ENCODE measurements at places on chromosomes 11 and 22. TPM values are rescaled to one million over a fixed set of nuclear protein-coding genes. Genes with fewer than 3 reads are reported as not detected.
A peak's percentile ranks its signal among the peaks of the same experiment; 100 is the strongest.

- DNase-seq = no peak
- no peak overlapping the region for H3K4me3 ChIP-seq
- H3K27ac ChIP-seq = peak overlapping the region; percentile 39
- peaks cover 61% of the 10 kb centered on the region for H3K36me3 ChIP-seq
- H3K27me3 ChIP-seq = no peaks in the 10 kb centered on the region
Observed at GRCh38 chr11:9138612-9139579, 47.5 kb upstream of the SCUBE2 start.

DNA sequence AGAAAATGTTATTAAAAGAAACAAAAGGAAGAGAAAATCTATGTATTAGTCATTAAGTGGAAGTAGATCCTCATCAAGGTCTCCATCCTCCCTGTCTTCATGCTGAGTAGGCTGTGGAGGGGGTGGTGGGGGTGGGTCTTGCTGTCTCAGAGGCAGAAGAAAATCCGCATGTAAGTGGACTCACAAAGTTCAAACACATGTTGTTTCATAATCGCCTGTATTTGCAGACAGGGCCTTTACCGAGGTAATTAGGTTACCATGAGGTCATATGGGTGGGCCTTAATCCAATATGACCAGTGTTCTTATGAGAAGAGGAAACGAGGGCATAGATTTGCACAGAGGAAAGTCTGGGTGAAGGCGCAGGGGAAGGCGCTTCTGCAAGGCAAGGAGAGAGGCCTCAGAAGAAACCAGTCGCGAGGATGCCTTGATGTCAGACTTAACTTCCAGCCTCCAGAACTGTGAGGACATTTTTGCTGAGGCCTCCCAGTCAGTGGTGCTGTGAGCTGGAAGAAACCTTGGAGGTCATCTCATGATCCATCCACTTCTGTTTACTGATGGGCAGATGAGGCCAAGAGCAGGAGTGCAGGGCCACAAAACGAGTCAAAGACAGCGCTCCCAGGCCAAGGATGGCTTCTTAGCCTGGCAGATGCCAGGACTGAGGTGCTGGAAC is 49.3 kb upstream of the THY1 start:
- H3K4me3 ChIP-seq = no peak overlapping the region
- H3K4me1 ChIP-seq = no peaks in the 10 kb centered on the region
- H3K27ac ChIP-seq = no peak overlapping the region
- no peak for DNase-seq
- H3K36me3 ChIP-seq = no peaks in the 10 kb centered on the region

GRCh38 chr11:116732271-116733042 is 40.3 kb downstream of the BUD13 start:
- DNase-seq = peak; percentile 68
- H3K4me3 ChIP-seq = no peak overlapping the region
- H3K4me1 ChIP-seq = no peaks in the 10 kb centered on the region
- H3K27me3 ChIP-seq = peaks cover 14% of the 10 kb centered on the region
- H3K36me3 ChIP-seq = no peaks in the 10 kb centered on the region

- no peak for DNase-seq
- no peaks in the 10 kb centered on the region for H3K4me1 ChIP-seq
- no peak overlapping the region for H3K4me3 ChIP-seq
- H3K36me3 ChIP-seq = no peaks in the 10 kb centered on the region
- no peak overlapping the region for H3K27ac ChIP-seq
- H3K27me3 ChIP-seq = no peaks in the 10 kb centered on the region
Observed at GRCh38 chr11:70845591-70846041, 406.8 kb downstream of the SHANK2 start.

GRCh38 chr11:132051704-132052103 is 681.3 kb downstream of the NTM start:
- DNase-seq = no peak
- H3K4me1 ChIP-seq = no peaks in the 10 kb centered on the region
- no peak overlapping the region for H3K4me3 ChIP-seq
- no peaks in the 10 kb centered on the region for H3K36me3 ChIP-seq
- no peaks in the 10 kb centered on the region for H3K27me3 ChIP-seq
- no peak overlapping the region for H3K27ac ChIP-seq

DNA sequence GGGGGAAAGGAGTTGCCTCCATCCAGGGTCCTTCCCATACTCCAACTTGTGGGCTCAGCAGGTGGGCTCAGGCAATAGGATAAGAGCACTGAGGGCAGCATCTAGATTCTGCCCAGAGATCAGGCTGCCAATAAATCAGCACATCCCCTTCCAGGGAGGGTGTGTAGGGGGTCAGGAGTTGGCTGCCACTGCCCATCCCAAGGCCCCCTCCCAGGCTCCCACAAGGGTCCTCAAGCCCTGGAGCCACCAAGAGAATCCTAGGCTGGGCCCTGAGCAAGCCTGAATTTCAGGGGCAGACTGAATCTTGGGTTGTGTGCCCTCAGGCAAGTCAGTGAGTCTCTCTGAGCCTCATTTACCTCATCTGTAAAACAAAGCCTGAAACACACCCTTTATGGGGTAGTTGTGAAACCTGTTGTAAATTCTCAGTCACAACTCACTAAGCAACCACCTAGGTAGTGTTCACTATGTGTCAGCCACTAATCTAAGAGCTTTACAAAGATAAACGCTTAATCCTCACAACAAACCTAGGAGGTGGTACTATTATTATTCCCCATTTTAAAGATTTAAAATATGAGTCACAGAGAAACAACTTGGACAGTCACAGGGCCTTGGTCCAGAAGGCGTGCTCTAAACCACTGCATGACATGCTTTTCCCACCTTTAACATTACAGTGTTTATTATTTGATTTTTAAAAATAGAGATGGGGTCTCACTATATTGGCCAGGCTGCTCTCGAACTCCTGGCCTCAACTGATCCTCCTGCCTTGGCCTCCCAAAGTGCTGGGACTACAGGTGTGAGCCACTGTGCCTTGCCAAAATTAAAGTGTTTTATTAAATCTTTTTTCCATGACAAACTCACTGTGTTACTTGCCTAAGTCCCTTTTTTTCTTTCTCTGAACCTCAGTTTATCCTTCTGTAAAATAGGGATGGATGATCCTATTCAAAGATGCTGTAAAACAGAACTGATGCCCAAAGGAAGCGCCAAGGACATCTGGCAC is 36.2 kb downstream of the LMO1 start:
- no peaks in the 10 kb centered on the region for H3K4me1 ChIP-seq
- no peaks in the 10 kb centered on the region for H3K36me3 ChIP-seq
- no peaks in the 10 kb centered on the region for H3K27me3 ChIP-seq

GRCh38 chr22:46224044-46224897 is 25.8 kb downstream of the CDPF1 start:
- no peak for DNase-seq
- no peak overlapping the region for H3K27ac ChIP-seq
- H3K27me3 ChIP-seq = no peaks in the 10 kb centered on the region
- peaks cover 38% of the 10 kb centered on the region for H3K36me3 ChIP-seq
- no peaks in the 10 kb centered on the region for H3K4me1 ChIP-seq

The OR8D4 gene
- not detected for total RNA-seq

The TCN1 gene
- 1.7 TPM for total RNA-seq

The DKK3 gene
- 111 TPM for total RNA-seq

The OR6T1 gene
- not detected for total RNA-seq

The POU2AF1 gene
- 3.4 TPM for total RNA-seq
